CD8-positive, alpha-beta memory T cell (primary cell): ENCODE measurements at places on chromosomes 7 and 10. TPM values are rescaled to one million over a fixed set of nuclear protein-coding genes. Genes with fewer than 3 reads are reported as not detected.

Gene MYO1G
- 363 TPM for total RNA-seq

Gene TET1
- total RNA-seq, result 0.63 TPM

DNA sequence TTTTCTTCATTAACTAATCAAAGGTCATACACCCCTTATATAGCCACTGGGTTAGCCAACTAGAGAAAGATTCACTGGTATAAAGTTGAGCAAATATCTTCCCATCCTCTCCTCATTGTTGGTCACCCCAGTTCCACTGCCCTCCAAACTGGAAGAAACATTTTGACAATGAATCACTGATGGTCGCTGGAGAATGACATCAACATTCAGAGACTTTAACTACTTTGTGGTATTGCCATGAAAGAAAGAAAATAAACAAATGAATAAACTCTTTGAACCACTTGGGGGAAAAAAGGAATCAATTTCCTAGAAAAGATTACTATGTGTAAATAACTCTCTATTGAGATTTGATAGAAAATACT is 23.4 kb downstream of the HYCC1 start:
- no peak for DNase-seq

Gene TAS2R3
- 0.98 TPM for total RNA-seq

DNA sequence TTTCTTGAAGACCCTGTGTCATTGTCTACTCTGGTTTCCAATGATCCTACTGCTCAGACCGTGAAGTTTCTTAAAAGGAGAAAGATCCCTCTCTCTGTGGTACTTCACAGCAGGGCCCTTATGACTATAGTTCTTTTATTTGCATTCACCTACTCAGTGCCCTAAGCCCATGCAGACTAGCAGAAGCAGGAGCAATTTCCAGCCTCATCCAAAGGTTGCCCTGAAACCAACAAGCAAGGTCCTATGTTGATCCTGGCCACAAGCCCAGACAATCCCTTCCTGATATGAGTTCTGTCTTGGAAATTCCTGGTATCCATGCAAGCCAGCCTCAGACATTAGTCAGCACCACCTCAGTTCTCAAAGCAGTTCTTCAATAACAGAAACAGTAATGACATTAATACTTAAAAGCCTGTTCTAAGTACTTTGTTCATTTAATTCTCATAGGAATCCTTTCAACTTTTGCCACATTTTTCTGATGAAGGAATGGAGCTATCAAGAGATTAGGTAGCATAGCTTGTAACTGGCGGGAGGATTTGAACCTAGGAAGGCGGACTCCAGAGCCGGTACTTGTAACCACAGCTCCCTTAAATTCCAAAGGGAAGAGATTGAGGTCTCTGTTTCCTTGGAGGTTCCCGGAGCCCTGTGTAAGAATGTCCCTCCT is 58.1 kb upstream of the ST8SIA6 start:
- no peak for DNase-seq

Gene CLRN3
- total RNA-seq, result not detected

DNA sequence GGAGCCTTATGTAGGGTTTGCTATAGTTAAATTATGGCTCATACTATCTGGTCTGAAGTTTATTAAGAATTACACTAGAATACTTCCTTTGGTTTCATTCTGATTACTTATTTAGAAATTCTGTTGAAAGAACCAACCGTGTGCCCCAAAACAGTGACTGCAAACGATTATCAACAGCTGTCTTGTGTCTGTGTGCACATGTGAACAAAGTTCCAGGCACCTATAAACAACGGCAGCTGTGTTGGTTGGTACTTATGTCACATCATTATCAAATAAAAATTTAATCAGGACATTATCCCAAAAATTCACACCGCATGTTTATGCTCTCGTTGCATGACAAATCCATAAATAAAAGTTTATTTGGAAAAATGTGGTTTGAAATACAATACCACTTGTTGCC is 80.6 kb downstream of the USP6NL start:
- no peak for DNase-seq

DNA sequence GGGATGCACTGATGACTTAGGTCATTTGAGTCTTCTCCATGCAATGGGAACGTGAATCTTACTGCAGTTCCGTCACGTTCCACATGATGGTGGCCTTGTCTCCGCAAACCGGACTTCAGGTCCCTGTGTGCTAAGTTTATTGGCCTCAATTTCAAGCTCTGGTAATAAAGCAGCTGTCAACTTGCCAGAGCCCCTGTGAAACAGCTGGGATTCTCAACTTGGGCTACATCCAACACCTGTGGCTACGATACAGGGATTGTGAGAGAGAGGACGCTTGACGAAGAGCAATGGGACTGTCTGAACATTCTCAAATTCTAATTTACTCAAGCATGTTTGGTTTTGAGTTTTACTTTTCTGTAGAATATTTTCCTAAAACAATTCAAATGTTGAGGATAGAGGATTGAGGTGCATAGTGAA is 174.2 kb downstream of the PTN start:
- no peak for DNase-seq

GRCh38 chr10:69769395-69769992 is 32.2 kb upstream of the COL13A1 start:
- no peak for DNase-seq
